ENCODE measurements at places on chromosomes 1 and 21.

- no peak for DNase-seq
These were observed 32.2 kb downstream of the MIS18A start for GRCh38 chr21:32246571-32247140.

GRCh38 chr1:56835657-56836056 lies 16.5 kb upstream of the FYB2 start:
- no peak for DNase-seq

DNA sequence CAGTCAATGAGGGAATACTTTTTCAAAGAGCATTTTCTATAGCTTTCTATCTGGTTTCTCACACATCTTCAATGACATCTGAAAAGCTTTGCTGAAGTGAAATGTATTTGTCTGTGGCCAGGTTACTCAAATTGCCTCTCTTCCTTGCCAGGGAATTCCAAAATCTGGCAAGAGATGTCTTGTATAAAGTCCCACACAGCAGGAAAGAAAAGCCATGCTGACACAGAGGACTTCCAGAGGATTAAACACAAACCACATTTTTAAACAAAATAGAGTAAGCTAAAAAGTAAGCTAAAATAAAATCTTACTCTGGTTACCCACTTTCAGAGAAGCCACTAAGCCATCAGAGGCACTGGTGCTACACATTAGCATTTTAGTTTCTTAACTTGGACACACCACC lies 93.1 kb upstream of the BCAR3 start:
- DNase-seq, result no peak

- DNase-seq, result no peak
These were observed 556.6 kb downstream of the OMA1 start for GRCh38 chr1:57989877-57990276.

DNA sequence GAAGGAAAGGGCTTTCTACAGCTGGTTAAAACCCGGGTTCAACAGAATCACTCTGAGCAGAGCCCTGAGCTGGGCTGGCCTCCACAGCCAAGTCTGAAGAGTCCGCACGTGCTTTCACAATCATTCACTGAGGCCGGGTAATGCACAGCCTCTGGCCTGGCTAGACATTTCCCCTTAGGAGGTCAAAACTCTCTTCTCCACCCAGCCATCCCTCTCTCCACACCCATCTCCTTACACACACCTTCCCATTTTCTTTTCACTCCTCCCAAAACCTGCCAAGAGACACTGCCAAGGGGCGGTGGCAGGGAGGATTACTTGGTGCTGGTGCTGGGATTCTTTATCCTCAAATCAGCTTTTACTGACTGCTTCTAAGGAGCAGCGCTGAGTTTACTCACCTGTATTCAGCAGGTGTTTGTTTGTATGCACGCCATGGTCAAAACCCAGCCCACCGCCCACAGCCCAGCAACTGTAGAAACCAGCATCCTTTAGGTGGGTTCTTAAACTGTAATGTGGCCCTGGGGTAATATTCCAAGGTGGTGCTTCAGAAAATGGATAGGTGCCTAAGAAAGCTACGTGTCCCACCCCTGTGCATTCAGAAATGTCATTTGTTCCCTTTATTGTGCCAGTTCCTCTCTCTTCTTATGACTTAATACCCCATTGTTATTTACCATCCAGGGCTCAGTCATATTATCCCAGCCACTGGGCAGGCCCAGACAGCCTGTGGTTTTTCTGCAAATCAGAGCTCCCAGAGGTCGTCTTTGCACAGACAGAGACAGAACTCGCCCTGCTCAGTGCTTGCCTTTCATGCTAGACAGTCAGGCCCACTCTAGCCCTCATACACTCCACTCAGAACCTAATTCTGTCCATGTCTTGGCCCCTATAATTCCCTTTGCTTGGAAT lies 80.2 kb downstream of the ADSS2 start:
- no peak for DNase-seq

DNA sequence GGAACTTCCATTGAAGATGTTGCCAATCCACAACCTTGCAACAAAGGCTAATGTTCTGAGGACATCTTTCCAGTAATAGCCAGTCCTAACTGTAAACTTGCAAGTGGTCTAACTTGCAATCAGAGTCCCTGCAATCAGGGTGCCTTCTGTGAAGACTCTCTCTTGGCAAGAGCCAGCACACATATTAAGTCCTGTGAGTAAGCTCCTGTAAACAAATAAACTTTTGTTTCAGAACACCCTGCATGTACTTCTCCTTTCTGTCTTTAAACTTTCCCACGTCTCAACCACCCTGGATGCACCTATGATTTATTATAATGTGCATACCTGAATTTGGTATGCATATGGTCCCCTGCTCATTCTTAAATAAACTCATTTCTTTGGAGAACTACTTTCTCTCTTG lies 9.1 kb downstream of the GBP7 start:
- no peak for DNase-seq

DNA sequence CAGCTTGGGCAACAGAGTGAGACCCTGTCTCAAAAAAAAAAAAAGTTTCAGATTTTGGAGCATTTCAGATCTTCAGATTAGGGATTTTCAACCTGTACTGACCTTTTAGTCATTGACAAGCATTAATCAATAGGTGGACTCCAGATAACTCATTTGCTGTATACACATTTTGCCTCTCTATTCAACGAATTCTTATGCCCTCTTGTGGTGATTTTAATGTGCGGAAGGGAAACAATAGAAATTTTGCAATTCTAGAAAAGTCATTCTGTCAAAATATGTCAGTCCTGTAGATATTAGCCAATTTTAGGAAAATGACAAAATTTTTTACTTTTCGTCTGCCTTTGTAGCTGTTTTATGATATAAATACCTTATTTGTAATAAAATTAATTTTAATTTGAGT lies 11.6 kb upstream of the OR2G2 start:
- DNase-seq, result no peak

- DNase-seq, result peak; percentile 25
These were observed 12.1 kb downstream of the IRF2BP2 start for GRCh38 chr1:234597894-234598293.

DNA sequence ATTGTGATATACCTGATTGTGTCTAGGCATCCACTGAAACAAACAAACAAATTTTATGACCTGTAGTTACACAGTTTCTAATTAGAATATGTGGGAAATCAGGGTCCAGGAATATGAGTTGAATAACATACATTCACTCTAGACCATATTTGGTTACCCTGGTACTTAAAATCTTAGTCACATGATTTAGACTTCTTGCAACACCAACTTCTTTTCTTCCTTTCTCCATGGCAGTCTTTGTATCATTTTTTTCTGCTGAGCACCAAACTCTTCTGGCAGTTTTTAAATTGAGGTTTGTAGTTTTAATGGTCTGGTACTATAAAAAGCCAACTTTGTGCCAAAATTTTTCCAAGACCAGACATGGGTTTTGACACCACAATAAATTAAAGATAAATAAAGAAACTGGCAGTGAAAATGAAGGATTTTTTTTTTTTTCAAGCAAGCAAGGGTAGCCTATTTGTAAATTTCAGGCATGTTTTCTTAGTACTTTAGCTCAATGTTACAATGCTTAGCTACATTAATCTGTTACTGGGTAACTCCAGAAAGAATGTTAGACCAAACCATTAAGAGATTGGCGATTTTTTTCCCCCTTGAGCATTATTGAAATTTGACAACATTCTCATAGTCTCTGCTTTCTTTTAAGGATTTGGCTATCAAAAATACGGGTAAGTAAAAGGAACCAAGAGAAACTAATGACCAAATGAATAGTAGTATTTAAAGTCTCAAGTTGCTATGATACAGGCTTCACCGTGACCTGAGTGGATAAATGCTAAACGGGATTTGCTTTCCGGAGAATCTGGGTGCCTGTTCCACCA lies 108.5 kb downstream of the NFIA start:
- no peak for DNase-seq

GRCh38 chr1:116740746-116741145 lies 13.5 kb upstream of the CD2 start:
- DNase-seq, result no peak

- DNase-seq, result no peak
These were observed 11.4 kb upstream of the RAB3GAP2 start for GRCh38 chr1:220283625-220284024.

GRCh38 chr1:2928366-2929325 lies 92.6 kb upstream of the ACTRT2 start:
- DNase-seq, result no peak

DNA sequence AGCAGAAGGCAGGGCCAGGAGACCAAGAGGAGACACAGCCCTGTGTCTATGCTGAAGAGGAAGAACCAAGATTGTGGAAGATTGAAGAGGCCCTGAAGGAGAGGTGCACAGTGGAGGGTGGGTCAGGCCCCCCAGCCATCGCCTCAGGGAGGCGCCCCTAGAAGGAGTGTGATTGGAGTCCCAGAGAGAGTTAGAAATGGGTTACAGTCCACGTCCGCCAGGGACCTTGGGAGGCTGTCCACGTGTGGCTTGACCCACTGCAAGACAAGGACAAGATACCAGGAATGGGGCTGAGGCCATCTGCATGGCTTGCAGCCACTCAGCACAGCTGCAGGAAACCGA lies 375.1 kb downstream of the NPHP4 start:
- DNase-seq, result no peak

- DNase-seq, result no peak
These were observed 20.6 kb upstream of the USP24 start for GRCh38 chr1:55235722-55236121.

All from activated T-helper 1 cell treated with anti-CD3 and anti-CD28 coated beads, Interleukin-2, amount 50 U/mL, for 16 hours (primary cell).